Inflammatory macrophage (primary cell): ENCODE measurements at places on chromosomes 12 and 14.

GRCh38 chr14:89430391-89431236, 13.6 kb upstream of the FOXN3 start:
- DNase-seq = peak; percentile 67

DNA sequence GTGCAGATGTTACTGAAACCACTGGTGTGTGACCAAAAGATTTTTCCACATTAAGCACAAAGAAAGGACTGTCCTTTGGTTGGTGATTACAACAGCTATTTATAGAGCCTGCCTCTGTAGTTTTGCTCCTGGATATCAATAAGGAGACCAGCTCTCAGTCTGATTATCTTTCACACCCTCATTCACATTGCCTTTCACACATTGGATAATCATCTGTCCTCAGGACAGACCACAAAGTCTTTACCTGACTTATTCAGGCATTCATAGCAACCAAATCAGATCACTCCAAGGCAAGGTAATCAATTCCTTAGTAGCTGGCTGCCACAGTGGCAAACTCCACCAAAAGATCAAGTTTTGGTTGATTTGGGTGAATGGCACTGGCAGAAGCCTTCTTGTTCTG, 59.6 kb upstream of the CPSF6 start:
- DNase-seq = no peak

- DNase-seq = peak; percentile 43
Measured at GRCh38 chr14:50957296-50957695, 13.0 kb upstream of the PYGL start.

DNA sequence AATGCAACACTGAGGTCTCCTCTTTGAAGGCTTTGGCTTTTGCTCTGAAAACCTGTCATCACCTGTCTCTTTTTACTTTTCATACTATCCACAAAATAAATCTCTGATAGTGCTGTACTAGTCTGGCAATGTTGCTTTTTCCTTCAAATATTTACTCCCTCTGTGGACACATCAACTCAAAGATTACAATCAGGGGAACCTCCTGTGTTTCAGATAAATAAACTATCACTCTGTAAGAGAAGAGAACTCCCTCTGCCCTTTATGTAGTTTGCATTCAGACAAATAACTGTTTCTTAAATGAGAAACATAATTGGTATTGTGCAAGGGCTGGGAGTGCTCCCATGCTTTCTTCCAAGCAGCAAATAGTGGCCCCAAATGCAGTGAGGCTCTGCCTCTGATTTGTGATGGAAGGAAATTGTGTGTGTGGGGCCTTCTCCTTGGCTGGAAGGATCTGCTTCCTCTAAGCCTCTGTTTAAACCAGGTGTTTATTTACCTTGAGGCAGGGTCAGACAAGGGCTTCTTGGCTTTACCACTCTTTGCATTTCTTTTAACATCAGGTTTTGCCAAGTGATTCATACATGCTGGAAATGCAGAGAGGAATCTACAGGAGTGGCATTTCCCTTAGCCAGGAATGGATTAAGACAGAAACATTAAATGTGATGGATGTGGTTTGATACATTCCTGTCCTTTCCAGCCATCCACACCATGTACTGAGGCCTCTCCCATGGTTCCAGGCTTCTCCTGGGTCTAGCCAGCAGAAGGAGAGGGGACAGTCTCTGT, 69.0 kb downstream of the AKAP6 start:
- no peak for DNase-seq
